Cardiac septum (tissue), 1 donor: ENCODE measurements at places on chromosomes 12 and 14. TPM values are rescaled to one million over a fixed set of nuclear protein-coding genes. Genes with fewer than 3 reads are reported as not detected.

The EPYC gene
- total RNA-seq, result not detected

The AKAP3 gene
- total RNA-seq, result 2.6 TPM

The ADAM21 gene
- total RNA-seq, result 0.54 TPM

The HOXC11 gene
- total RNA-seq, result not detected

The PRH2 gene
- not detected for total RNA-seq
